Effector memory CD4-positive, alpha-beta T cell (primary cell): ENCODE measurements at places on chromosomes 3 and 15.
A peak's percentile ranks its signal among the peaks of the same experiment; 100 is the strongest.

- no peak for DNase-seq
These were observed 183.0 kb downstream of the ABHD5 start for GRCh38 chr3:43873723-43874122.

- no peak for DNase-seq
These were observed 263.3 kb upstream of the TPM1 start for GRCh38 chr15:62779036-62779770.

DNA sequence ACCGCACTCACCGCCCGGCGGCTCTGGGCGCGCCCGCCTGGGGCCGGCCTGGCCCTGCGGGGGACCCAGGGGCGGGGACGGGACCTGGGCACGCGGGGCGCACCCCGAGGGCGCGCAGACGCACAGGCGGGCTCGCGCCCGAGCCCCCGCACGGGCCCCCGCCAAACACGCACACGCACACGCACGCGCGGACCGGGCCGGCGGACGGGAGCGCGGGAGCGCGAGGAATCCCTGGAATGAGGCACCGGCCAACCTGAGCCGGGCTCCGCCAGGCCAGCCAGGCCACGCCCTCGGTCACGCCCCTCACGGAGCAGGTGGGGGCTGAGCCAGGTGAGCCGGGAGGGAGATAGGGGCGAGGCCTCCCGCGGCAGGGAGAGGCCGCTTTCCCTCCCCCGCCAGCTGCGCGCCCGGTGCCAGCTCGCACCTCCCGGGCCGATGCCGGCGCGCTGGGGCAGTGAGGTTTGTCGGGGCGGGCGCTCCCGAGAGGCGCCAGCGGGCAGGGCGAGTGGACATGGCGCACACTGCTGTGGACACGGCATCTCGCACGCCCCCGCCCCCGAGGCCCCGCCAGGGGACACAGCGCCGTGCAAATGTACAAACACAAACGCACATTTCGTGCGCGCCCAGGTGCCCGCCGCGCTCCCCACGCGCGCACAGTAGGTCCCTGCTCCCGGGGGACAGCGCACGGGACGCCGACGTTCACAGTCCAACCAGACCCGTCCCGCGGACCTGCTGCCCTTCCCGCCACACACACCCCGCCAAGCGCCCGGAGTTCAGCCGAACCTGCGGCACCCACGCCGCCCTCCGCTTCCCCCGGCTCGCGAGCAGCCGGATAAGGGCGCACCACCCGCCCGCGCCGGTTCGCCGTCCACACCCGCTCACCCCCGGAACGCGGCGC is 75.9 kb upstream of the VGLL4 start:
- peak; percentile 72 for DNase-seq

DNA sequence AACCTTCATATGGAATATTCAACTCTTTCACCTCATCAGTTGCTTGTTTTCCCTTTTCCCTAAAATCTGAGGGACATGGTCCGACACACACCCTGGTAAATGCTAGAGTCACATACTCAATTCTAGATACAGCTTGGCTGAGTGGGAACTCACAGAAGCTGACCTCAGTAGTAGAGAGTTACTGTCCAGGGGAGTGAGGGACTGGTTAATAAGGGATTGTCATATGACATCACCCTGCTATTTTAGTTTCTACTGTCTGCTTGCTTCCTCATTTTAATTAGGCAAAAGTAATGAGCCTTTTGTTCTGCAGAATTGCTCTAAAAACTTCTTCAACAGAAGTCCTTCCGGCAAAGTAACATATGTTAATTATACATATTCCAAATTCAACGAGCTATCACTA is 244.5 kb downstream of the ZIC4 start:
- no peak for DNase-seq

DNA sequence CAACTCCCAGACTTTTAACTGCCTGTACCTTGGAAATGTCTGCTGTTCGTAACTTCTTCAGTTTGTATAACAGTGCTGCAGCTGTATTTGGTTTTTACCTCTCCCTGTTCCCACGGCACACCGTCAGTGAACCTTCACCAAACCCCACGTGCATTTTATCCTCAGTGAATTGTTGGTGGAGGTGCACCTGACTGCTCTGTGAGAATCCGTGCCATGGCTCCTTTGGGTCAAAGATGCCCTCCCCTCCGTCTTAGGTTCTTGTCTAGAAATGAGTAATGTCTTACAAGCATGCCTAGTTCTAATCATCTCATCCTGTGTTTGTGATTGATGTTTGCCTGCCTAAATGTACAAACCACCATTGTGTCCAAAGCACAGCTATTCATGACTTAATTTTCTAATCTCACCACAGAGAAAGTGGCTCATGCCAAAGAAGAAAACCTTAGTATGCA is 28.2 kb downstream of the TPM1 start:
- no peak for DNase-seq

GRCh38 chr3:106740116-106740515 is 637.1 kb upstream of the CCDC54 start:
- DNase-seq: no peak

- DNase-seq: no peak
These were observed 184.5 kb downstream of the OPA1 start for GRCh38 chr3:193777524-193777923.

- DNase-seq: no peak
These were observed 1012.7 kb upstream of the CADM2 start for GRCh38 chr3:83946049-83946448.

DNA sequence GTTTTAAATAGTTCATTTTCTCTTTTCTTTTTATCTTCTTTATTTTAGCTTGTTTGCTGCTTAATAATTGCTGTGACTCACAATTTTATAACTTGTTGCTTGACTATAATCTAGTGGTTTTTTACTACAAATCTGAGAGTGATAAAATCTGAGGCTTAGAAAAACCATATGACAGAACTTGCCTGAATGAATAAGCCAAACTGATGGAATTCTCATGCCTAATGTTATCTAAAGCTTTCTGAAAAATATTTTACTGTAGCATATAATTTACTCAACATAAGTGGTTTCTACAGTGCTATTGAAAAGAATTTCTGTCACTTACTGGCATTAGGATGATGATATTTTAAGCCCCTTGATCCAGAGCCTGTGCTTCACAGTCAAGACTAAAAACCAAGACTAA is 175.1 kb downstream of the VGLL3 start:
- DNase-seq: no peak

DNA sequence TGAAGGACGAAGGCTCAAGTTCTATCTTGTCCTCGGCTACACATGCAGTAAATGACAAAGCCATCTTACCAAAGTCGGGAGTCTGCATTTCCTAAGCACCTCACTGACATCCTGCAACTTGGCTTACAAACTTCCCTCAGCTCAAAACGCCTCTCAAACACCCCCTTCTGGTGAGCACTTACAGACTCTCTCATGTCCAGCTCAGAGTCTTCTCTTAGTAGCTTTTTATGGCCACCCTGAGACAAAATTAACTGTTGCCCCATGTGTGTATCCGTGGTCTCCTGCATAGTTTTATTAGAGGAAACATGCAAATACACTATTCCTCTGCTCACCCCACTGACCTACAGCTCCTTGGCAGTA is 819.7 kb downstream of the FHIT start:
- DNase-seq: no peak

GRCh38 chr3:952906-953305 is 139.9 kb upstream of the CNTN6 start:
- DNase-seq: no peak

DNA sequence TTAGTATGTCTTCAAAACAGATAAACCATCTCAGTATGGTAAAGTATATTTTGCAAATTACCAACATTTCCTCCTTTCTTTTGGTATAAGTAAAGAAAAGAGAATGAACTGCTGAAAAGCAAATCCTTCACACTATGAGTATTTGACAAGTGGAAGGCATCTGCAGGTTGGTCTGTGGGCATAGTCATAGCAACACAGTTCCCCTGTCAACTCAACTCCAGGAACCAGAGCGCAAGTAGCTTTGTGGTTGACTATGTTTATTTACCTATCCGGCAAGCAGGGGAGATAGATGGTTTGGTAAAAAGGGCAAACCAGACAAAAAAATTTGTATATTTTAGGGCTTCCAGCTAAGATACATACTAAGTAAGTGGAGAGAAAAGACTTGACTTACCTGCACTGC is 88.3 kb upstream of the PPIB start:
- DNase-seq: no peak

DNA sequence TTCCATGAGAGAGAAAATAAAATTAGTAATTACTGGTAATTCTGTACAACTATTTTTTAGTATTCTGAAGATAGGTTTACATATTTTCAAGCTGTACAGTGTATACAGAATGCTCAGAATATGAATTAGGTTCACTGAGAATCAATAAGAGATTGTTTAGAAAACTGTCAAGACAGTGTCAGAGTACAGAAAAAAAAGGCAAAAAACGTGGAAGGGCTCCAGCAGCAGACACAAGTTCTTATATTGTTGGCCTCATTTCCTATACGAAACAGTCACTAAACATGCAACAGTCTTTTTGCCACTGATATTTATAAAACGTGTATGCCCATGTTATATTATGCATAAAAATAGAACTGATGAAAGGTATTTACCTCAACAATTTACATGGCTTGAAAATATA is 103.9 kb downstream of the ISL2 start:
- DNase-seq: no peak

GRCh38 chr15:31346367-31347066 is 19.9 kb downstream of the KLF13 start:
- no peak for DNase-seq

DNA sequence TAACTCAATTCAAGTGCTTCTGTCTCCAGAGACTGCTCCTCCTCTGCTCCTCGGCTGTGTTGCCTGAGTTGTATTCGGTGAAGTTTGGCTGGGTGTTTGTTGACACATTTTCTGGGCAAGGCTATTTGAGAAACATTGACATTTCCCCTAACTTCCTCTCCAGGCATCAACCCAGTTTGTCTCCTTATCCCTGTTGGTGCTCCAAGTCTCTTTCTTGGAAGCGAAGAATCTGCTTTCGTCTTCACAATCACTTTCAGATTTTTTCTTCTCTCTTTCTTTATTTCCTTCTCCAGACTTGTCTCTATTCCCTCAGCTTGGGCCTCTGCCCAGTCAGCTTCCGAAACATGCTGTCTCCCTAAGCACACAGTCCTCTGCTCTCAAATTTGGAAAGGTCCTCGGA is 84.7 kb downstream of the ETV5 start:
- no peak for DNase-seq

DNA sequence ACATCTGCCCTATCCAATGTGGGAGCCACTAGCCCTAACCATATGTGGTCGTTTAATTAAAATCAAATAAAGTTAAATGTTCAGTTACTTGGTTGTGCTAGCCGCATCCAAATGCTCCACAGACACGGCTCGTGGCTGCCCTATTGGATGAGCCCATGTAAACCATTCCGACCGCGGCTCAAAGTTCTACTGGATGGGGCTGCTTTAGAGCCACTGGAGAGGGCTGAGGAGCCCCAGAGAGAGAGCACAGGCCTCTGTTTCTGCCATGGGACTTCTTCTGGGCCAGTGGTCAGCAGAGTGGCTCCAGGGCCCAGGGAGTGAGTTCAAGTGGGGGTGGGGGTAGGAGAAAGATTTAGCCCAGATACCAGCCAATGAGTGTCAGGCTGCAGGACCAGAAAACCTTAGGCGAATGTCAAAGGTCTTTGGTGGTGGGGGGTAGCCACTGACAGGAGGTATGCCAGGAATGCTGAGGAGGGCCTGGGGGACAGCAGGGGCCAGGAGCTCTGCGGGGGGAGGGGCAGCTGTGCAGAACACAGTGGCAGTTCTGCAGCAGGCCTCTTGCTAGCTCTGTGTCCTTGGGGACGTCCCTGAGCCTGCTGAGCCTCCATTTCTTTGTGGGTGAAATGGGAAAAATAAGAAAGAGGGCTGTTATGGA is 30.1 kb downstream of the SPSB4 start:
- DNase-seq: no peak

- DNase-seq: no peak
These were observed 42.2 kb upstream of the ROBO2 start for GRCh38 chr3:76997733-76998132.

GRCh38 chr15:67931861-67932260 is 92.0 kb upstream of the RNU6-1 start:
- no peak for DNase-seq
